Tibial nerve (tissue), 4 donors: ENCODE measurements at places on chromosomes 6 and 20. TPM values are rescaled to one million over a fixed set of nuclear protein-coding genes. Genes with fewer than 3 reads are reported as not detected.

MACROD2 gene
- total RNA-seq, result 14.1 TPM

MPIG6B gene
- not detected for total RNA-seq

ARFGEF3 gene
- total RNA-seq, result 3.9 TPM

DNA sequence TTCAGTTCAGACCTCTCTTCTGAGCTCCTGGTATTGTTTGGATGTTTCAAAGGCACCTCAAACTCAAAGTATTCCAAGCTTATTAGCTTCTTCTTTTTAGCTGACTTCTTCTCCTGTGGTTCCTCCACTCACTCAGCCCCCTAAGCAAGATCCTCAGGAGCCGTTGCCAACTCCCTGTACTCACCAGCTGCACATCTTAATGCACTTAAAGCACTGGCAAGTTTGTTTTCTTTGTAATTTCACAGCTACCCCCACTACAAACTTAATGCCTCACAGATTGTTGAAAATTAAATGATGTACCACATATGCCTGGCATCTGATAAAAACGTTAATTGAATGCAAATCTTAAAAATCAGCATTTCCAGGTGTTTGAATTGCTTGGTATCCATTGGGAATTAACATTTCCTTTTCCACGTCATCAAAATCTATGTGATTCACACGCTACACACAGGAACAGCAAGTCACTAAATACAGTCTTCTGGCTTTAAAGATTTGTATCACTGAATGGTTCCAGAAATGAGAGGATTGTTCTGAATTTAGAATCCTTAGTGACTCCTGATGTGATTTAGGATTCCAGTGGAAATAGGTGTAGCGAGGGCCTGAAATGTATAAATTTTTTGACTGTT lies 24.5 kb downstream of the CALHM6 start:
- no peak for DNase-seq
- no peak overlapping the region for H3K27ac ChIP-seq
- H3K4me3 ChIP-seq, result no peak overlapping the region
- no peaks in the 10 kb centered on the region for H3K4me1 ChIP-seq
- no peaks in the 10 kb centered on the region for H3K27me3 ChIP-seq

- H3K4me3 ChIP-seq, result no peak overlapping the region
- no peak for DNase-seq
- no peak overlapping the region for H3K27ac ChIP-seq
- H3K4me1 ChIP-seq, result no peaks in the 10 kb centered on the region
Measured at GRCh38 chr6:136952714-136953260, 30.7 kb downstream of the SLC35D3 start.

GRCh38 chr6:10886691-10887502 lies at the start of gene SYCP2L:
SYCP2L (plus strand) TSS chr6:10887052; CDS start chr6:10887127, 75 bp downstream.
- H3K27me3 ChIP-seq, result peaks cover 58% of the 10 kb centered on the region
- peak; percentile 40 for DNase-seq
- peak within 1 kb of the TSS; percentile 22 for H3K4me3 ChIP-seq
- H3K4me1 ChIP-seq, result no peaks in the 10 kb centered on the region
